ENCODE measurements at places on chromosomes 3 and 15.
A peak's percentile ranks its signal among the peaks of the same experiment; 100 is the strongest.

DNA sequence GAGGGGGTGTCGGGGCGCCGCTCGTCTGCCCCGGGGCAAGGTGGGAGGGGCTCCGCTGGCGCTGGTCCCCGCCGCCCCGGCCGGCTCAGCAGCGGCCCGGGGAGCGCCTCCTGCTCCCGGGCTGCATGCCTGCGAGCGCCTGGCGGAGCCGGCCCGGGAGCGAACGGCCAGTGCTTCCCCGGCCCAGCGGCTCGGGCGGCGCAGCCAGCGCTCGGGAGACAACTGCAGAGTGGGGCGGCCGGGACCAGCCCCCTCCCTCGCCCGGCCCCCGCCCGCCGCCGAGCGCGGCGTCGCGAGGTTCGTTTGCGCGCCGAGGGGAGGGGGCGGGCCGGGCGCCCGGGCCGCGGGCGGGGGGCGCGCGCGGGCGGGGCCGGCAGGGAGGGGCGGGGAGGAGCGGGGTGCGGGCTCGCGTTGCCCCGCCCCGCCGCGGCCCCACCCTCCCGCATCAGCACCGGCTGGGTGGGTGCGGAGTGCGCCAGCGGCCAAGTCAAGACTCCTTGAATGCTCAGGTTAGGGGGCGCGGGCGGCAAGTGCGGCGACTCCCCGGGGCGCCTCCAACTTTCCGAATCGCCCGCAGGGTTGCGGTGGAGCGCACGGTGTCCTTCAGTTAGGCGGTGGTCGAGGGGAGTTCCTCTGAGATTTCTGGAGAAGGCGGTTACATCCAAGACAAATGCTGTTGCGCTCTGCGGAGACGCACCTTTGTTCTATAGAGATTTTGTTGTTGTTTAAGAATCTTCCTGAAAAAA lies at the start of gene RGMA:
Gene RGMA, minus strand, starts transcription at position 231 of the 746 bp plus-strand sequence. CDS start 279 bp downstream, outside the sequence.
- DNase-seq: peak; percentile 2

GRCh38 chr15:59636184-59636583 lies 21.1 kb downstream of the GTF2A2 start:
- DNase-seq: no peak

DNA sequence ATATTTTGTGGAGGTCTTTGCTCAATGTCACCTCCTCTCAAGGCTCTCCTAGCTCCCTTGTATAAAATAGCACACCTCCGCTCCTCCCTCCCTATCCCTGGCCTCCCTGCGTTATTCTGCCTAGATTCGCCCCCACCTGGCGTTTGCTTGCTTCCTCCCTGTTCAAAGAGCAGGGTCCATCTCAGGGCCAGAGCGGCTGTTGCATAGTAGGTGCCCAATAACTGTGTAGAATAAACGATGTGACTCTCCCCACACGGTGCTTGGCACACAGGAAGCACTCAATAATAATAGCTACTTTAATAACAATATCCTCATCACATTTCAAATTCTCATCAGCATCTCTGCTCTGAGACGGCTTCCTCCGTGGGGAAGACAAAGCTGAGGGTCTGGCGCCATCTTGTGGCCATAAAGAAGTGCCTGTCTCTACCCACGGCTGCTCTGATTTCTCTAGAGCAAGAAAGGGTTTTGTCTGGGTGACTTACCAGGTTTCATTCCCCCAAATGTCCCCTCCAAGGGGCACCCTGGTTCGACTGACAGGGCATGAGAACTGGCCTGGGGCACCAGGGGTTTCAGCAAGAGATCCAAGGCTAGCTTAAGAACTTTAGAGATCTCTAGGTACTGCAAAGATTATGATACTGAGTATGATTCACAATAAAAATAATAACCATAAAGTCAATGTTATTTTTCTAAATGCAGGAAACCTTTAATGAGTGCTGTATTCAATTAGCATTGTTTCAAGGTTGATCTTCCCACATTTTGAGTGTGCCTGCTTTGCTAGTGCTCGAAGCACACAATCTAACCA lies 16.1 kb downstream of the CD276 start:
- DNase-seq: peak; percentile 80

- DNase-seq: no peak
Observed at GRCh38 chr3:122067588-122068240, 12.6 kb downstream of the CD86 start.

GRCh38 chr3:183317271-183317670 lies 64.2 kb downstream of the B3GNT5 start:
- no peak for DNase-seq

GRCh38 chr3:128922804-128923459 lies 43.5 kb downstream of the ACAD9 start:
- peak; percentile 14 for DNase-seq

DNA sequence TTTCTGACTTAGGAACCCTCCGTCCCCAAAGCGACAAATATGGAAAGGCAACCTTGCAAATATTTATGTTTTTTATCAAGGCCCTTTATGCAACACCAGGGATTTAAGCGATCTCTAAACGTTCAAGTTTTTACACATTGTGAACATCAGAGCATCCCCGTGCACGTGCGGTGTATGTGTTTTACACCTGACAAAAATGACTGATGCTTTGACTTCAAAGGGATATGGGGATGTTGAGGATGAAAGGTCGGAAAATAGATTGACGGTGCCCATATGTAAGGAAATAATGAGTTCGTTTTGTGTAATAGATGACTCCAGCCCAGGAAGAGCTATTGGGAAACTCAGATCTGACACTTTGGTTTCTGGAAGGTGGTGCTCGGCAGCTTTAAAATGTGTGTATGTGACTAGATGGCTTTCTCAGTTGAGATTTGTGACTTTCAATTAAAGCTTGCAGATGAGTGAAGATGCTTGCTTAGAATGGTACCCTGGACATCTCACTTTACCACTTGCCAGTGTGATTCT lies 866 bp downstream of the SLC49A4 start:
- DNase-seq: no peak

- DNase-seq: no peak
Observed at GRCh38 chr3:136105044-136105443, 91.1 kb downstream of the MSL2 start.

DNA sequence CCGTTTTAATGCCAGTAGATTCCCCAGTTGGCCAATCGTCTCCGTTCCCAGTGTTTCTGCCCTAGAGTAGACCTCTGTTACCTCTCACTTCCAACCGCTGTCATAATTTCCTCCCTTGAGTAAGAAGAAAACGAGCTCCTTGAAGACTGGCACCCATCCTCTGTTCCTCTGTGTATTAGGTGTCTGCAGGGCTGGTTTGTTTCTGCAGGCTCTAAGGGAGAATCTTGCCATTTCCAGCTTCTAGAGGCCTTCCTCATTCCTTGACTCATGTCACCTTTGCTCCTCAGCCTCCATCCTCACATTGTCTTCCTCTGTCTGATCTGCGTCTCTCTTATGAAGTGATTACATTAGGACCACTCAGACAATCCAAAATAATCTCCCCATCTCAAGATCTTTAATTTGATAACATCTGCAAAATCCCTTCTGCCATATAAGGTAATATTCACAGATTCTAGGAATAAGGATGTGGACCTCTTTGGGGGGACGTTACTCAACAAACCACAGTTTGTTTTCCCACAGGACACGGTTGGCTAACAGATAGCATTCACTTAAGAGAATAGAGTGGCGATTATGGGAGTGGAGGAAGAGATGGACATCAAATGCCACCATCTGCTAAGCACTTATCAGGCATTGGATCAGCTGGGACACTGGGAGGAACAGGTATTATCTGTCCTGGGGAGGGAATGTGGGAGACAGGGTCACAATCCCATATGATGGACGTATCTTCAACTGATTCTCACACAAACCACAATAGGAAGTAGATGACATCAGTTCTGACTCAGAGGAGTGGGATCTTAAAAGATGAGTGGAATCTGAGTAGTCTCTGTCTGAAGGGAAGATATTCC lies 17.1 kb downstream of the ARHGAP31 start:
- DNase-seq: no peak

GRCh38 chr15:25894371-25894902 lies 31.3 kb upstream of the ATP10A start:
- no peak for DNase-seq

GRCh38 chr3:120642368-120642948 lies 39.6 kb downstream of the HGD start:
- no peak for DNase-seq

GRCh38 chr3:52834871-52835501 lies at the start of gene MUSTN1:
Gene MUSTN1, minus strand, starts transcription at chr3:52835019. Its CDS starts 71 bp downstream, at chr3:52834948.
- DNase-seq: no peak

DNA sequence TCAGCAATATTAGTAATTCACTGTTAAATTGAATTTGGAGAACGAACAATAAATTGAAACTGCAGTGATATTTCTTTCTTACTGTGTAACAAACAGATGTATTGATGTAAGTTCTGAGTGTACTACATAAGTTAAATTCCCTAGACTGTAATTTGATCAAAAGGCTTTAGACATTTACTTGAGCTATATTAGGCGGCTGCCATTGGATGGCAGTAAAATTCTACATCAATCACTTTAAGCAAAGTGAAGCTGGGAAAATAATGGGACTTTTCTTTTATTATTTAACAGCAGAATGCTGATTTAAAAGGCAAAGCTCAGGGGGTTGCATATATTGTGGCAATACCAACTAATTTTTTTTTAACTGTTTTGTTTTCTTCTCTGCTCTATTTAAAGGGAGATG lies 212.6 kb upstream of the PLSCR5 start:
- DNase-seq: no peak

DNA sequence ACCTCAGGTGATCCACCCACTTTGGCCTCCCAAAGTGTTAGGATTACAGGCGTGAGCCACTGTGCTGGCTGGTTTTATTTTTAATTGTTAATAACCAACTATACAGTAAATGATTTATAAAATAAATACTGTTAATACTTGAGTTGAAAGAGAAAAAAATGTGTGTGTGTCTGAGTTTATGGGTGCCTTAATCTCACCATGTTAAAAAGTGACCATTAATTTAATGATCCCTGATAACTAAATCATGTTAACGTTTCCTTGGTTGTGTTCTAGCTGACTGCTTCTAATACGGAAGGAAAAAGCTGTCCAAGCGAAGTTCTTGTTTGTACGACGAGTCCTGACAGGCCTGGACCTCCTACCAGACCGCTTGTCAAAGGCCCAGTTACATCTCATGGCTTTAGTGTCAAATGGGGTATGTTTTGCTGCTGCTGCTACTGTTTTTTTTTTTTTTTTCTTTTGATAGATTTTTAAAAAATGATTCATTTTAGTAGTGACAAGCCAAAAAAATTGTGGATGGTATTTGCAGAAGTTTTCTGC lies 113.5 kb downstream of the GHSR start:
- DNase-seq: no peak

DNA sequence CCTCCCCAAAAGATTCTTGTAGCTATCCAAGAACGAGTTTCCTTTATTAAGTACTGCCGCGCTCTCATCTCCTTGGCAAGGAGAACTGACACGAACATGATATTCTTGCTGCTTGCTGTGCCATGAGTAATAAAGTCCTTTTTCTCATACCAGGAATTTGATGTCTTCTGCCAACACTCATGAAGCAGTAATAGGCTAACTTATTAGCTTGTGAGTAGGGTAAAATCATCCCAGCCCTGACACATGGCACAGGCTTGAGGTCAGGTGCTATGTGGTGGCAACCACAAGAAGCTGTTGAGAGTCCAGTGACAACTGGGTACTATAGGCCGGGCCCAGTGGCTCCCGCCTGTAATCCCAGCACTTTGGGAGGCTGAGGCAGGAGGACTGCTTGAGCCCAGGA lies 22.7 kb upstream of the UBXN7 start:
- no peak for DNase-seq

Data from CD4-positive, alpha-beta T cell treated with Interferon alpha-2 for 1 hour (primary cell).